Omental fat pad (tissue), 4 donors: ENCODE measurements at places on chromosomes 5 and 9. TPM values are rescaled to one million over a fixed set of nuclear protein-coding genes. Genes with fewer than 3 reads are reported as not detected.

The DMRT3 gene
- 0.47 TPM for total RNA-seq

- no peak for DNase-seq
Measured at GRCh38 chr5:66057239-66057638, 86.9 kb upstream of the SREK1 start.

DNA sequence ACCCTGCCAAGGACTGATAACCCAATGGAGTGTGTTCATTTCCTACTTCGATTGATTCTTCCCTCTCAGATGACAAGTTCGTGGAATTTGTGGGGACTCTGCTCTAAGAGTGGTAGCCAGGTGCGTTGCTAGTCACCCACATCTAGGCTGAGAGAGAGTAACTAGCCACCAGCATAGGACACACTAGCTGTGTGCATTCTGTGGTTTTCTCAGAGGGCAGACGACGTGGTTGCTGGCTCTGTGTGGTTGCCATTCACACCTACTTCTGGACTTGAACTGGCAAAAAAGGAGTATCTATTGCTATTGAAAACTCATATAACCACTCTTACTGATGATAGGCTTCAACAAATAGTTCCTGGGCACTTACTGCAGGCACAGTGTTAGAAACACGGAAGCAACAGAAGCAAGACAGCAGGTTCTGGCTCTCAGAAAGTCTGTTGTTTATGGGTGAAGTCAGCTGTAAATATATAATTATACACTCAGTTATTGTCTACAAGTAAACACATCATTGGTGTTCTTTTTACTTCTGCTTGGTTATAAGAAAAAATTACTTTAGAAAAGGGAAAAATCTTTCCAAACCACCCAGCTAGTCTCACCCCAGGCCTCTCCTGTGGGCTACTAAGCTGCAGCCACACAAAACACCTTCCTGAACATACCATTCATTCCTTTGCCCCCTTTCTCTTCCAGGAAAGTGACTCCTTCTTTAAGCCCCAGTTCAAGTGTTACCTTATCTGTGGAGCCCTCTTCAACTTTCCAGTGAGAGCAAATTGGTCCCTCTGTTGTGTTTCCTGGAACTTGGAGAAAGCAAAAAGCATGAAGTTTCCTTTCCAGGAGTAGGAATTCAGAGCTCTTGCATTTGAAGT is 151.1 kb upstream of the HAPLN1 start:
- DNase-seq: no peak

The IER5L gene
- 9.0 TPM for total RNA-seq

DNA sequence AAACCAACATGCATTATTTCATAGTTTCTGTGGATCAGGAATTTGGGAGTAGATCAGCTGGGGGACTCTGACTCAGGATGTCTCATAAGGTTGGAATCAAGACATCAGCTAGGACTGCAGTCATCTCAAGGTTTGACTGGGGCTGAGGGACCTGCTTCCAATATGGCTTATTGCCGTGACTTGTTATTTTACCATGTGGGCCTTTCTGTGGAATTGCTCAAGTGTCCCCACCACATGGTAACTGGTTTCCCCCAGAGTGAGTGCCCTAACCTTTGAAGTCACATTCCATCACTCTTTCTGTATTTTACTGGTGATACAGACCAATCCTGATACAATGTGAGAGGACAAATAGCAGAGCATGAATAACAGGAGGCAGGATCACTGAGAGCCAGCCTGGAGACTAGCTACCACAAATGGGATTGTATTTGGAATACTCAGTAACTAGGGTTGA is 70.2 kb upstream of the ELL2 start:
- DNase-seq: no peak

The ANKRD18B gene
- not detected for total RNA-seq

The PRR16 gene
- 1.9 TPM for total RNA-seq

GRCh38 chr9:34318163-34318790 is 10.8 kb downstream of the KIF24 start:
- no peak for DNase-seq

- DNase-seq: no peak
Measured at GRCh38 chr5:178467568-178468195, 122.5 kb downstream of the COL23A1 start.

GRCh38 chr5:133701871-133702270 is 89.5 kb upstream of the FSTL4 start:
- no peak for DNase-seq

The PRSS3 gene
- not detected for total RNA-seq
